Sciatic nerve (tissue), 2 donors: ENCODE measurements at places on chromosomes 2 and 18.

DNA sequence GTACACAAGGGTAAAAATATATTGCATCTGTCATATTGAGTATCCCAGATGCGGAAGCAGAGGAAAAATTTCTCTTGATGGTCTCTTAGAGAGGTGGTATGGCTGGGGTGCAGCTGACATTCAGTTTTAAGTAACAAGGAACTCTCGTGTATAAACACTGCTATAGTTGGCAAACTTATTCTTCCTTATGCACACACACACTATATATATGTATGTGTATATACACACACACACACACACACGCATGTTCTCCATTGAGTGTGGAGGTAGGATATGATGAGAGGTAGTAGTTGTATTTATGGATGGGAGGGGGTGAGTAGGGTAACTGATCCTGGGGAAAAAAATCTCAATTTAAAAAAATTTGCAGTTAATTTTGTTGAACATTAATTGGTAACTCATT, 10.6 kb downstream of the PHLPP1 start:
- DNase-seq: no peak

- no peak for DNase-seq
These were observed 77.5 kb upstream of the ITPRID2 start for GRCh38 chr2:181814057-181814491.

- peak; percentile 47 for DNase-seq
These were observed 215.6 kb downstream of the HDAC4 start for GRCh38 chr2:239184968-239185903.

GRCh38 chr18:36829362-36830157, 633 bp downstream of the KIAA1328 start:
- DNase-seq: peak; percentile 63

DNA sequence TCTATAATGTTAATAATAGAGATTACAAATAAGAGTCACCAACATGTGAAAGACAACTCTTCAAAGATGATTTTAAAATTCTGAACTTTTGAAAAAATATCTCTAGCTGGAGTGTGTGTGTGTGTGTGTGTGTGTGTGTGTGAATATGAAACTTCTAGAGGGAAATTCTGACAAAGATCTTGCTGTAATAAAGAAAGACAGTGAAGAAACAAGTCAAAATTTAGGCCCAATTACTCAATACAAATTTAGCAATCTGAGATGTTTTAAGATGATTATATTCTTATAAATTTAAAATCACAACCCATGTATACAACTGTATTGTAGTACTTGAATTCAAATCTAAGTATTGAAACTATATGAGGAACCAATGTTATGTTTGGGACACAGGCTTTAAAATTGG, 57.2 kb upstream of the UGP2 start:
- no peak for DNase-seq

GRCh38 chr18:23743733-23744333, 54.6 kb downstream of the LAMA3 start:
- DNase-seq: no peak

DNA sequence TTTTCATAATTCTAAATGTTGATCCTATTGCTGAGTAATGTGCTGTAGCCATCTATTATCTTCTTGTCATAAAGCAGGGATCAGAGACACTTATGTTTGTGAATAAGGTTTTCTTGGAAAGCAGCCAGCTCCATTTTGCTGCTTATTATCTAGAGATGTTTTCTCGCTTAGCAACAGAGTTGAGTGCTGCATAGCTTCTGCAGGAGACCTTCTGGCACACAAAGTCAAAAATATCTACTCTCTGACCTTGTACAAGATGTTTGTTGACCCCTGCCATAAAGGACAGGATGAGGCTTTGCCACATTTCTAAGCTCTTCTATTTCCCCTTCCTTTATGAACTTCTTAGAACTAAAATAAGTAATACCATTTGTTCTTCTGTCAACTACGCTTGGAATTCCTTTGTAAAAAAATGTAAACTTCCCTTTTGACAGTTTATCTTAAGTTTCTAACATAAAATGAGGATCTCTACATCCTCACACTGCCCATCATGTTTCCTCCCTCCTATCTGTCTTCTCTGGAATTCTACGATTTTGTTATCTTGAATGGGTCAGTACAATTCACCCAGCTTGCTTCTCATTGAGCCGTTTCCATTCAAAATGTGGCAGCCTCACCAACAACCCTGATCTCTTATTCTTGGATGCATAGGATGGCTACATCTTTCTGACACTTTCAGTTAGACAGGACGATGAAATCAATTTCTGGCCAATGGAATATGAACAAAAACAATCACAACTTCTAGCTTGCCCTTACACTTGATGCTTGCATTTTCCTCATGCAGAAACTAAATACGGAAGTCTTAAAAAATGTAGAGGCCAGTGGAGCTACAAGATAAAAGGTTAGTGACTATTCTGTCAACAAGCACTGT, 1377.0 kb downstream of the SUCLG1 start:
- DNase-seq: no peak

- DNase-seq: no peak
These were observed 95.9 kb upstream of the MBOAT2 start for GRCh38 chr2:9099341-9099751.

DNA sequence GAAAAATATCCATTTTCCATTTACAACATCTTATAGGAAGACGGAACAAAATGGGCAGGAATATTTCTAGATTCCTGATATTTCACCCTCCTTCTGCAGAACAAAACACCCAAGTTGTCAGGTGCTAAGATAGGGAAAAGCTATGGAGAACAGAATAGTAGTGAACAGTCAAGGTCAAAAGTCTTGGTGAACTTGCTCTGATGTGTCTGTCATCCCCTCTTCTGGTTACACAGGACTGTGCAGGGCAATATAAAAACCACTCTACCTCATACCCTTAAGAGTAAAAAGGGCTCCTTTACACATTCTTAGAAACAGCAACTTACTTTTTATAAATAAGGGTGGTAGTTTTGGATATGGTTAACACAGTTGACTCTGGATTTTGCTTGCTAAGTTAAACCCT, 4.4 kb downstream of the MYL1 start:
- no peak for DNase-seq

DNA sequence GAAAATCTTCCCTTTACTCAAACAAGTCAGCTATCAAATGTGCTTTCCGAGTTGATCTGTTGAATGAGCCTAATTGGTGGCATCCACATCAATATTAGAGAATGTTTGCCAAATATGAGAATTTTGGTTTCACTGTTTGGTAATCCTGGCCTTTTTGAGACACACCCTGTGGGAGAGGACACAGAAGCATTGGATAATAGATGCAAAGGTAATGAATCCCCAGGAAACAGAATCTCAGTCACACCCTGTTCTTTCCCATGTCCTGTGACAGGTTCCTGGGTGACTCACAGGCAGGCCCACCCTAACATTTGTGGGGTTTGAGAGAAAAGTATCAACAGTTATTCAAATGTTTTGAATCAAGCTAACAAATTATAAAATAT, 99.8 kb upstream of the PELI1 start:
- no peak for DNase-seq
